ENCODE measurements at places on chromosomes 7 and 10.

DNA sequence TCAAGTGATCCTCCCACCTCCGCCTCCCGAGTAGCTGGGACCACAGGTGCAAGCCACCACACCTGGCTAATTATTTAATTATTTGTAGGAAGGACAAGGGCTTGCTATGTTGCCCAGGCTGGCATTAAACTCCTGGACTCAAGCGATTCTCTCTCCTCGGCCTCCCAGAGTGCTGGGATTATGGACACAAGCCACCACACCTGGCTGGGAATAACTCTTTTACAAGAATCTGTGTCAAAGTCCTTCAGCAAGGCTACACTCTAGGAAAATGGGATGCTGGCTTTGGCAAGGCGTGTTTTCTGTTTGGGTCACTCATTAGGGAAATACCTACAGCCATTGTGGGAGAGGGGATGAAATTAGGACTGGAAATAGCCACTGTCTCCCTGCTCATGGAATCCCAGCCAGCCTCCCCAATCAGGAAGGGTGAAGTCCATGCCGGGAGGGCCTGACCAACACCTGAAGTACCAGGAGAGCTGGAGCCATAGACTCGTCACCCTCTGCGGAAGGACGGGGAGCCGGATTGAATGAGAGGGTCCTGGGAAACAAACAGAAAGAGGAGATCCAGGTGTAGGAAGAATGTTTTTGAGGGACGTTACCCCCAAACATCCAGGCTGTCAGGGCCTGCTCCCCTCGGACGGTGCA, 72.2 kb upstream of the MYL10 start:
- no peak for DNase-seq

GRCh38 chr7:68978710-68979109, 619.6 kb upstream of the AUTS2 start:
- no peak for DNase-seq

- DNase-seq, result no peak
Observed at GRCh38 chr10:5040781-5041470, 37.3 kb upstream of the AKR1C2 start.

GRCh38 chr10:3235996-3236510, 63.5 kb upstream of the PITRM1 start:
- DNase-seq, result no peak

DNA sequence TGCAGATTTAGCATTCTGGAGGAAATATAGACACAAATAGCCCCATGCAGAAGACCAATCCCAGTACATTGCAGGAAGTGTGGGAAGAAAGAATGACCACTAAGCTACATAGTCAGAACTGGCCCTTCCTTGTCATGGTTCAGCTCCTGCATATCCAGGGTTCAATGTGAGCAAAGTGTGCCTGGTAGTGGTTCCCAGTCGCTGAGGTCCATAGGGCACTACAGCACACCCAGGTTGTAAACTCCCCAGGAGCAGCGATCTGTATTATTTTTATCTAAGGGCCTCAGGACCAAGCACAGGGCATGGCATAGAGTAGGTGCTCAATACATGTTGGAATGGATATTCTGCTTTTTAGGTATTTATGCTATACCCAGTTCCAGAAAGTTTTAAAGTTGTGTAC, 114.4 kb downstream of the RTKN2 start:
- DNase-seq, result no peak
